Right lung (tissue), 10 donors: ENCODE measurements at places on chromosomes 11 and 22. TPM values are rescaled to one million over a fixed set of nuclear protein-coding genes. Genes with fewer than 3 reads are reported as not detected.
A peak's percentile ranks its signal among the peaks of the same experiment; 100 is the strongest.

- DNase-seq: no peak
Observed at GRCh38 chr11:57982776-57983175, 40.9 kb upstream of the OR9Q1 start.

DNA sequence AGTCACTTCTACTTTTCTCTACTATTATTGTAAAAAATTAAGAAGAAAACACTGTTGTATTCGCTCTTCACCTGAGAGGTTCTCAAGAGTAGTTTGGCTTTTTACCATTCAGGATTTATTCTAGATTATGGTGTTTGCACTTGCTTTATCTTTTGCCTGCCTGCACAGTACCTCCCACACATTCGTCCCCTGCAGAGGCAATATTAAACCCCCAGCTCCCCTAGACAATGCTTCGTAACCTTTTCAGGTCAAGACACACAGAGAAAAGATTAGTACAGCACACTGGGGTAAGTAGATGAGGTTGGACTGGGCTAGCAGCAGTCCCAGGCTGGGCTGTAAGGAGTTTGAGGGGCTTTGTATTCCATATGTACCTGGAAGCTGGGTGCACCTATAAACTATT is 62.4 kb downstream of the TNRC6B start:
- DNase-seq: no peak

Gene CABP4
- 2.2 TPM for polyA plus RNA-seq

Gene HOATZ
- polyA plus RNA-seq: 7.9 TPM

DNA sequence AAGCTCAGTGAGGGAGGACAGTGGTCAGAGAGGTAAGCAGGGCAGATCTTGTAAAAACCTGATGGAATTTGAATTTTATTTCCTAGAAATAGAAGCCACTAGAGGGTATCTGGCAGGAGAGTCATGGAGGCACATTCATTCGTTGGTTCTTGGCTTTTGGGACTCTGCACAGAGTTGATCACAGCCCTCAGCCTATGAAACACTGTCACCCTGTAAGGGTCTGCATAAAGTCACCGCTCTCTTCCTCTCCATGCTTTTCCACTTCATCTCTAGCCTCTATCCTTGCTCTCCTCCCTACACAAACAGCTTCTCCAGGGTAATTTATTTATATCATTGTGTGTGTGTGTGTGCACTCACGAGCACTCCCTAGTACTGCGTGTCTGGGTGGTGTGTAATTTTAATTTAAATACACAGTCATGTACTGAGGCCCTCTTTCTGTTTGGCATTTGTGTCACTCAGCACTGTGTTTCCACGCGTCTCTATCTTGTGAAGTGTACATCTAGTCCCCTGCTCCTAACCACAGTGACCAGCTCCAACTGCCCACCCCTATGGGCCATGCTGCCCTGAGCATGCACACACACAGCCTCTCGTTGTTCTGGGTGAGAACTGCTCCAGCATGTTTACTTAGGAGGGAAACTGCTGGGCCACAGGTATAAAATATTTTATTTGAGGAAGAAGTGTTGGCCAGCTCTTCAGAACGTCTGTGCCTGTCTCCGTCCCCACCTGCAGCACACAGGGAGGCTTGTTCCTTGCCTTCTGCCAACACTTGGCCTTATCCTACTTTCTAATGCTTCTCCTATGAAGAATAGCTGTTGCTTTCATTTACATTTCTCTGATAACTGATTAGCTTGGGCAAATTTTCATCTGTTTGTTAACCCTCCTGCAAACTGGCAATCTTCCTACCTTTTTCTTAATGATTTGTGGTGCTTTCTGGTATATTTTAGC is 4.5 kb downstream of the KCNQ1OT1 start:
- DNase-seq: no peak

Gene OR52I2
- polyA plus RNA-seq: not detected

GRCh38 chr11:111598559-111598958 is 3.7 kb upstream of the SIK2 start:
- DNase-seq: peak; percentile 66

- no peak for DNase-seq
Observed at GRCh38 chr11:100830978-100831732, 144.1 kb downstream of the ARHGAP42 start.

Gene PANX3
- not detected for polyA plus RNA-seq

DNA sequence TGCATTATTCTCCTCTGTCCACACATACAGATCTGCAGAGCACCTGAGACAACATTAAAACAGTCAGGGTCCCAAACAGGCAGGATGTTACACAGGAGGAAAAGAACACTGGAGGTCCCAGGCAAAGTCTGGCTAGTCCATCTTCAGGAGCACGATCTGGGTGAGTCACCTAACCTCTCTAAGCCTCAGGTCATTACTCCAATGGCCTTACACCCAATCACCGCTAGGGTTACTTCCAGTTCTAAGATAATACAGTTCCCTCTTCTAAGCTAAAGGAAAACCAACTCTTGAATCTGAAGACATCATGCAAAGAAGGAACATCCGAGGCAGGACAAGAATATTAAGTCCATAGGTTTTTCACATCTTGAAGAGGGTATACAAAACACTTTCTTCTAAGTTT is 24.5 kb downstream of the ASCC2 start:
- no peak for DNase-seq

GRCh38 chr11:96624126-96624525 is 234.3 kb downstream of the JRKL start:
- DNase-seq: no peak

DNA sequence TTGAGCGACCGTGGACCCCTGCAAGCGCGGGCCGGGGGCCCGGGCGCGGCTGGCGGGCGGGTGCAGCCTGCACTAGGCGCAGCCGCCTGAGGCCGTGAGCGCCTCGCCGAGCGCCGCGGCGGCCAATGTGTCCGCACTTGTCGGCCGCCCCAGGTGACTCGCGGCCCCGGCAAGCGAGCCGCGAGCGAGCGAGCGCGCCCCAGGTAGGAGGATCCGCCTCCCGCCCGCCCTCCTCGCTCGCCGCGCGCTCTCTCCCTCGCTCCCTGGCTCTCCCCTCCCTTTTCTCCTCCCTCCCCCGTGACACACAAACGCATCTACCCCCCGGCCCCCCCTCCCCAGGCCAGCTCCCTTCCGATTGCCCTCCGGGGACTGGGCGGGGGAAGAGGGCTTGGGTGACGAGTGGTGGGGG is at the start of gene WNT7B:
Gene WNT7B (minus strand): TSS at position 160 of the 409 bp plus-strand sequence. CDS start 408 bp downstream, outside the sequence.
- DNase-seq: no peak

Gene NPAS4
- 0.38 TPM for polyA plus RNA-seq

- DNase-seq: no peak
Observed at GRCh38 chr11:121467471-121467870, 14.7 kb upstream of the SORL1-AS1 start.

- DNase-seq: no peak
Observed at GRCh38 chr11:104531075-104531474, 367.1 kb upstream of the PDGFD start.

DNA sequence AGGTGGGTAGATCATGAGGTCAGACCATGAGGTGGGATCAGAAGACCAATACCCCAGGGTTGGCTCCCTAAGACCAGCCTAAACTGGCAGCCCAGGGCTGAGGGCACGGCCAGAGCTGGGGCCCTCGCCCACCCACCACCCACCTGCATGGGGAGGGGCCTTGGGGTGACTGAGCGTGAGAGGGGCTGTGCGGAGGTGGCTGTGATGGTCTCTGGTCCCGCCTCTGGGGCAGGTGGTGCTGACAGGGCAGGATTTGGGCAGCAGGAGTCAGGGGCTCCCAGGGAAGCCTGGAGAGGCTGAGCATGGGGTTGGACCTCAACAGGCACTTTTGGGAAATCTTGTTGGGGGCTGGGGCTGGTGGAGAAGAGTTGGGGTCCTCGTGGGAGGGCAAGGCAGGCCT is 39.8 kb upstream of the MUC5AC start:
- no peak for DNase-seq

DNA sequence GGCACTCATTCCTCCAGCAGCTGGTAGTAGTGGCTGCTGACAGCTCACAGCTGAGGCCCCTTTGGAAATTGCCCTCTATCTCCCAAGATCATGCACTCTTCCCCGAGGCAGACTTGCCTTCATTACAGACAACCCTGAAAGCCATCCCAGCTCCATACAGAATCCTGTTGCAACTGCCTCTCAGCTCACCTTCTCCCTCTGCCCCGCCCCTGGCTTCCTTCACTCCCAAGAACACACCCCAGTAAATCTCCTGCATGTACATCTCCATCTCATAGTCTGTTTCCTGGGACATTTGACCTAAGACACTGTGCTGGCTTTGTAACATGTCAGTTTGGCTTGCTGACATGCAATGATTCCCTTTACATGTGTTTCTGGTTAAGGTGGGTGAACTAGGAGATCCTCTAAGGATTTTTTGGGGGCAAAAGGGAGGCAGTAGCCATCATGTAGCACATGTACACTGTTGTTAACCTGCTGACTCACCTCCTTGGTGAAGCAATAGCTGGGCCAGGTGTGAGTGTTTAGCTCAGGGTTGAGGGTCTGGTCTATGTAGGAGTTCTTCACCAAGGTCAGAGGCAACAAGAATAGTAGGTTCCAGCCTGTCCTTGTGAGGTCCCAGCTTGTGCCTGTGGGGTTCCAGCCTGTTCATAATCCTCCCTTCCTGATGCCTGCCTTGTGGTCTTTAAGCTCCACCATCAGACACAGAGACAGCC is 179.6 kb downstream of the CSNK2A3 start:
- DNase-seq: no peak

DNA sequence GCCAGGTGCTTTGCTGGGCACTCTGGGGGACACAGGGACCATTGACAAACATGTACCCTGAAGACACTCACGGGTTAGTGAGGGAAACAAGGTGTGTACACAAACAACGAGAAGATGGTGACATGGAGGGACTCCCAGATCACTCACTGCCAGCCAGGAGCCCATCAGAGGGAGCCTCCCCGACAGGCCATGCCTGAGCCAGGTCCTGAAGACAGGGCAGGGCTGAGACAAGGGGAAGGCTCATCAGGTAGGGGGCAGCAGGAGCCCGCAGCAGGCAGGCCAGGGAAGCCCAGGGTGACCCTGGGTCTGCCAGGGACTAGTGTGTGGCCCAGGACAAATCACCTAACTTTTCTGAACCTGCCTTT is 127.9 kb downstream of the BUD13 start:
- no peak for DNase-seq

DNA sequence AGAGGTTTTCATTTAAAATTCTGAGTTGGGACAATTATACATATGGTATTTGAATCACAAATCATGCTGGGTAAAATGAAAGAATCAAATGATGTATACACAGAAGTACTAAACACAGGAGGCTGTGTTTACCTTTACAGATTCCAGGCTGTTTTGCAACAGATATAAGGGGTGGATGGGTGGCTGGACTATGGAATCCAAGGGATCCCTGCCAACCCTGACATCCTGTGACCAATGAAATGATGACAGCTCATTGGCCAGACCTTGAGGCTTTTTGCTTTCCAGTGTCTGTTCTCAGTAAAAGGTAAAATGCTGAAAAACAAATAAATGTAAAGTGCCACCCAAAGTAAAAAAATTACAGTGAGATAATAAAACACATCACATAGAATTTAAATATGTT is 3.3 kb upstream of the DDI1 start:
- no peak for DNase-seq

DNA sequence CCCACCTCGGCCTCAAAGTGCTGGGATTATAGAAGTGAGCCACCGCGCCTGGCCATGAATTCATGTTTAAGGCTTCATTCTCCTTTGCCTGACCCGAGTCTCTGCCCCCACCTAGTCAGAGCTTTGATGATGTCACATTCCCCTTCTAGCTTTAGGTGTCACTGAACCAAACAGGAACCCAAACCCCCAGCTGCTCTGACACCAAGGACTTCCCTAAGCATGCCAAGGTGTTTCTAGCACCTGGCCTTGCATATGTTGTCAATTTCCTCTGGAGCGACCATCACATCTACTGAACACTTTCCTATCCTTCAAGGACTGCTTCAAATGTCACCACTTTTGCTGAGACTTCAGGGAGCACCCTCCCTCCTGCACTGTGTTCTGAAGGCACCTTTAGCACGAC is 2.3 kb downstream of the F2 start:
- DNase-seq: no peak

DNA sequence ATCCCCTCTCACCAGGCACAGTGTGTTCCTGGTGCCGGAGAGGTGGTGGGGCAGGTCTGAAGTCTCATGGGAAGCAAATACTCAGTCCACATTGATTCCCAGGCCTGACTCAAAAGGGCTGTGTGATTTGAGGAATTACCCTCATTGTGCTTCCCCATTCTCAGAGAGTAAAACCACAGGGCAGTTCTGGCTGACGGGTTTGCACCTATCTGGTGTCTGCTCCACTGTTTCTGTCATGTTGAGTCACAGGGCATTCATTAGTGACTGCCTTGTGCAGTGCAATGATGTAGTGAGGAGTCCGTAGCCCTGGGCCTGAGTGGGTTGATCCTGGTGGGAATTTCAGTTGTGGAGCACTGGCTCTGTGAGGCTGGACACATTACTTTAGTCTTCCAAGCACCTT is 85.2 kb upstream of the ARHGAP20 start:
- no peak for DNase-seq

GRCh38 chr11:57901756-57902155 is 121.9 kb upstream of the OR9Q1 start:
- no peak for DNase-seq

DNA sequence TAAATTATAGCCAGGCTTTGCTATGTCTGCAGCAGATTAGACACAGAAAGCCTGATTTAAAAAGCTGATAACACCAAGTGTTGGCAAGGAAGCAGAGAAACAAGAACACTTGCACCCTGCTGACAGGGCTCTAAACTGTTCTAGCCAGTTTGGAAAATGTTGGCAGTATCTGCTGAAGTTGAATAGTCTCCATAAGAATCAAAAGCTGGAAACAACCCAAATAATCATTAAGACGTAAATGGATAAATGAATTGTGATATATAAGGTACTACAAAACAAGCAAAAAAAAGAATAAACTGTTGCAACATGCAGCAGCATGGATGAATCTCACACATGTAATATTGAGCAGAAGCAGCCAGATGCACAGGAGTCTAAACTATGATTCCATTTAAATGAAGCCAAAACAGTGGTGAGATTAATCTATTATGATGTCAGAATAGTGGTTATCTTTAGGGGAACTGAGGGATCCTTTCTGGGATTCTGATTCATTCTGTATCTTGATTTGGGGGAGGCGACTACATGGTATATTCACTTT is 40.4 kb upstream of the ADORA2A start:
- DNase-seq: peak; percentile 53

- DNase-seq: peak; percentile 95
Observed at GRCh38 chr11:47257517-47258316, at the start of gene NR1H3. Gene NR1H3, plus strand, starts transcription at chr11:47257996. Its CDS starts 1,221 bp downstream, at chr11:47259217.

DNA sequence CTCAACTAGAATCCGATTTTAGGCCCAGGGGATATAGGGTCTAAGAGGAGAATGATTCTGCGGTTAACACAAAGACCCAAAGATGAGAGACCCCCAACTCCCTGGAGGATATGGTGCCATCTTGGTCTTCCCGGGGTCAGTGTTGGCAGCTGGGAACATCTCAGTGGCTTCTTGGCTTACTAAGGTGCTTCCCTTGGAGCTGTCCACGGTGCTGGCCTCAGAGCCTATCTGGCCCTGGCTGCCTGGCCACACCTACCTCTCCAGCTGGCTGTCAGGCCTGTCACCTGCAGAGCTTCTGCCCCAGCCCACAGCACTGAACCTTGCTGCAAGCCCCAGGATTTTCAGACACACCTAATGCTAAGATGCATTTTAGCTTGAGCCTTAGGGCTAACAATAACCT is 70.7 kb upstream of the THY1 start:
- DNase-seq: no peak

Gene SMIM35
- polyA plus RNA-seq: 0.40 TPM
